ENCODE measurements at places on chromosomes 13 and 19.

DNA sequence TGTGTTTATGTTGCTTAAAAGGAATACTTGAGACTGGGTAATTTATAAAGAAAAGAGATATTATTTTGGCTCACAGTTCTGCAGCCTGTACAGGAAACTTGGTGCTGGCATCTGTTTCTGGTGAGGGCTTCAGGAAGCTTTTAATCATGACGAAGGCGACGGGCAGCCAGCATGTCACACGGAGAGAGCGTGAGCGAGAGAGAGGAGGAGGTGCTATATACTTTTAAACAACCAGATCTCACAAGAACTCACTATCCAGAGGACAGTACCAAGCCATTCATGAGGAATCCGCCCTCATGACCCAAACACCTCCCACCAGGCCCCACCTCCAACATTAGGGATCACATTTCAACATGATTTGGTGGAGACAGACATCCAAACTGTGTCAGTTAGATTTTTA, 163.4 kb upstream of the TSC22D1 start:
- DNase-seq: no peak

DNA sequence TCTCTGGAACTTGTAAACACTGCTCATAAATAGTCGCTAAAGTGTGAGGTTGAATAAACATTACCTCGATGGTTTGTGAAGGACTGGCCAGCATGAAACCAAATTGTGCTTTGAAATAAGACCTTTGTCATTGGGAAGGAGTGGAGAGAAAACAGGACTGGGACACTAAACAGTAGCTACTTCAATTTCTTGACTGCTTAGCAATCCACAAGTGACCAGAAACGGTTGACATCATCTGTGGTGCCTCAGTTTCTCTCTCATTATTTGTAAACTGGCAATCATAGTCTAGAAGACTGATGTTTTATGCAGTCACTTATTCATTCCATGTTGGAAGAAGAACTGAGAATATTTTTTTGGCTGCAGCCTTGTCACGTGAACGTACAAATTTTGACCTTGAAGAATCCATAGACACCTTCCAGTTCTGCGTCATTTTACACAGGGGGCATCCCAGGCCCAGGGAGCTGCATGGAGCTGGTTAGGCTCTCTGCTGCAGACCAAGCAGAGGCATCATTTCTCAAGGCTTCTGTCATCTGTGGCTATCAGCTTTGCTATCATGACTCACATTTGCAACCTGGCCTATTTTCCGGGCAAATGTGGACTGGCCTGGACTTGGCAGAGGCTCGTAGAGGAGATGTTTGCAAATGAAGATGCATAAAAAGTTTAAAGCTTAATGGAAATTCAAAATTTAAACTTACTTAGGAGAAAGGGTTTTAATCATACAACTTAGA, 391.8 kb downstream of the FGF9 start:
- DNase-seq: no peak

DNA sequence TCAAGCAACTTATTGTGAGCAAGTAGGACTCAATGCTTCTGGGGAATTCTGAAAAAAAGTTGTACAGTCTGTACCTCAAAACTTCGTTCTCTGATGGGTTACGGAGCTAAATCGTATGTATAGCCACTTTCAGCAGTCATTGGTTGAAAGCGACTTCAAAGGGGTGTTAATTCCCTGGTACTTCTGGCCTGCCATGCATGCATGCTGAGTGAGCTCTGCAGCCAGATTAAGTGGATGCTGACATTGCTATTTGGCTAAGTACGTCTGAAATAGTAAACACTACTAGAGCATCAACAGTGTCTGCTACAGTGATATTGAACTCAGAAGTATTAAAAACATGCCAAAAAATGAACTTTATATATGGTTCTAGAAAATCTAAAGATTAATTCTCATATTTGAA, 1183.1 kb upstream of the PCDH20 start:
- DNase-seq: peak; percentile 1

DNA sequence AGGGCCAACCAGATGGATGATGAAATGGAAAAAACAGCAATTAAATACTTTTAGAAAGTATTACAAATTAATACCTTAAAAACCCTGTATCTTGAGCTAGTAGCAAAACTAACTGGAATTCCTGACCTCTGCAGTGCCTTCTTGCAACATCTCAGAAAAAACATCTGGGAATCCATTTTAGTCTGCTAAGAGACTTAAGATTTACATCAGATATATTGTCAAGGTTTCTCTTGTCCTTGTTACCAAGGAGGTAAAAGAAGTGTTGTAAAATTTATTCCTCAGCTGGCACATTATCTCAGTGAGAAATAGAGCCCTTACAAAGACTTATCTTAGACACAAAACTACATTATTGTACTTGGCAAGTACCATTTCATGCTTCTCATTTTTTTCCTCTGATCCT, 18.5 kb downstream of the KCNRG start:
- no peak for DNase-seq

DNA sequence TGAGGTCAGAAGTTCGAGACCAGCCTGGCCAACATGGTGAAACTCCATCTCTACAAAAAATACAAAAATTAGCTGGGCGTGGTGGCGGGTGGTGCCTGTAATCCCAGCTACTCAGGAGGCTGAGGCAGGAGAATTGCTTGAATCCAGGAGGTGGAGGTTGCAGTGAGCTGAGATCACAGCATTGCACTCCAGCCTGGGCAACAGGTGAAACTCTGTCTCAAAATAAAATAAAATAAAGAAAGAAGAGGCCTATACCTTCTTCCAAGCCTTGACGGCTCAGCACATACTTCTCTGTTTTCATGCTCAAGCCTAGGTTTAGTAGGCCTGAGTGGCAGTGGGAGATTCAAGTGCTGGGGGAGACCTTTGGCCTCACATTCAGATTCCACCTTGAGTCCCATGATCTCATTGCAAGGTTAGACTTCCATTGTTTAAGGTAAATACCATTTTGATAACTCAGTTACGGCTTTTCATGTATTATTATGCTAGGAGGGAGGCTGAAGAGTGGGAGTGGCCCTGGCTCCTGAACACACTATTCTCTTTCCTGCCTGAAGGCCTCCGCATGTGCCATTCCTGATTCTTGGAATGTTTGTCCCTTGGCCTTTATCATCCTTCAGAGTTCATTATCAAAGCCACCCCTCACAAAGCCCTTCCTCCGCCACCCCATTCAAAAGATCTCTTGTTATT, 1.6 kb upstream of the SPINT2 start:
- DNase-seq: no peak

DNA sequence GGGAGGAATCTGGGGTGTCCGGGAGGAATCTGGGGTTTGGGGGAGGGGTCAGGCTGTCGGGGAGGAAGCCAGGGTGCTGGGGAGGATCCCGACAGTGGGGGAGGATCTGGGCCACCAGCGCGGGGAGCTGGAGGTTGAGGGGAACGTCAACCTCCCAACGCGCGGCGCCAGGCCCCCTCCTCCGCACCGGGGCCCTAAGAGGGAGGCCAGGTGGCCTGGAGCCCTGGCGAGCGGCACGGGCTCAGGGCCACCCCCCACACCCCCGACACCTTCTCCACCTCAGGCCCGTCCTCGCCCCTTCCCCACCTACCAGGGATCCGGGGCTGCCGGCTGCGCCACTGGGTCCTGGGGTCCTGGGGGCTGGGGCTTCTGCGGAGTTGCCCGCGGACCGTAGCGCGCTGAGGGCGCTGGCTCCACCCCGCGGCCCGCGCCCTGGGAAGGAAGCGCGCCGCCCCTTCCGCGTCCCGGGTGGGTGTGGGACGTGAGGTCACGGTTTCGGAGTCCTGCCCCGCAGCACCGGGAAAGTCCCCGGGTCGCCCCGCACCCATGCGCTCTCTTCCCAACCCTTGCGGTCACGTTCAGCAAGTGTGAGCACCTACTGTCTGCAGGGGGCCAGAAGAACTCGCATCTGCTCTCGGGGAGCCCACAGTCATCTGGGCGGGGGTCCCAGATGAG, at the start of gene TICAM1:
Gene TICAM1 (minus strand): TSS at position 409 of the 675 bp plus-strand sequence. CDS start 13,335 bp downstream, outside the sequence.
- DNase-seq: no peak

DNA sequence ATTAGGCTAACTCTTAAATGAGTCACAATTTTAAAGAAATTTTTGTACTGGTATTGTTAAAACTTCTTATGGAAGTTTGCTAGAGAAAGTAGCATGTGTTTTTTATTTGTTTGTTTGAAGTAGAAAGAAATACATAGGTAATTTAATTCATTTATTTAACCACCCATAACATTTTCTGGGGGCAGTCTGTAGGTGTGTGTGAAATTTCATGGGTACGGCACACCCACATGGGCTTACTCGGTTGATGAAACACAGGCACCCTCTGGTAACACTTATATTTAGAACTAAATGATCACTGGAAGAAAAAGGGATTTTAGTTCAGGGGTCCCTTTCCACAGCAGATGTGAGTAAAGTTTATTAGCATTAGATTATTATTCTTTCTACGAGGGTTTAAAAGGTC, 88.1 kb downstream of the DGKH start:
- DNase-seq: no peak

DNA sequence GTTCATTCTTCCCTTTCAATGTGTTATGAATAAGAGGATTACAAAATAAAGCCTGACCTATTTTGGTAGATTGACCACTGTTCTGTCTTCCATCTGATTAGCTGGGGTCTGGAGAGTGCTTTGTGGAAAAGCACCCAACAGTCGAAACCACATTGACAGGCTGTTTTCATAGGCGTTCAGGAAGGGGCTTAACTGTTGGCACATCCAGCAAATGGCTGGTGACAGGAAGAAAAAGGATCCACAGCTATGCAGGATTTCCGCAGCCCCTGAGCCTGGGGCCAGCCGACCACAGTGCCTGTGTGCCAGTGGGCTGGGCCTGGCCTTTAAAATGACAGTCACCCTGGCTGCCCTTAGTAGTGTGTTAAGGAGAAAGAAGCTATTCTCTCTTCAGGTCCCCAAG, 113.3 kb downstream of the SIPA1L3 start:
- DNase-seq: no peak

DNA sequence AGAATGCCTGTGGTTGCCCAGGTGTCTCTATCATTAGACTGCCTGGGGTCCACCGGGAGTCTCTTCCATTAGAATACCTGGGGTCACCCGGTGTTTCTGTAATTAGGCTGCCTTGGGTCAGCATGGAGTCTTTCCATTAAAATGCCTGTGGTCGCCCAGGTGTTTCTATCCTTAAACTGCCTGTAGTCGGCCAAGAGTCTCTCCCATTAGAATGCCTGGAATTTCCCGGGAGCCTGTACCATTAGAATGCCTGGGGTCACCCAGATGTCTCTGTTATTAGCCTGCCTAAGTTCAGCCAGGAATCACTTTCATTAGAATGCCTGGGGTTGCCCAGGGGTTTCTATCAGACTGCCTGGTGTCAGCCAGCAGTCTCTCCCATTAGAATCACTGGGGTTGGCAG, 1492.8 kb downstream of the UQCRFS1 start:
- no peak for DNase-seq

DNA sequence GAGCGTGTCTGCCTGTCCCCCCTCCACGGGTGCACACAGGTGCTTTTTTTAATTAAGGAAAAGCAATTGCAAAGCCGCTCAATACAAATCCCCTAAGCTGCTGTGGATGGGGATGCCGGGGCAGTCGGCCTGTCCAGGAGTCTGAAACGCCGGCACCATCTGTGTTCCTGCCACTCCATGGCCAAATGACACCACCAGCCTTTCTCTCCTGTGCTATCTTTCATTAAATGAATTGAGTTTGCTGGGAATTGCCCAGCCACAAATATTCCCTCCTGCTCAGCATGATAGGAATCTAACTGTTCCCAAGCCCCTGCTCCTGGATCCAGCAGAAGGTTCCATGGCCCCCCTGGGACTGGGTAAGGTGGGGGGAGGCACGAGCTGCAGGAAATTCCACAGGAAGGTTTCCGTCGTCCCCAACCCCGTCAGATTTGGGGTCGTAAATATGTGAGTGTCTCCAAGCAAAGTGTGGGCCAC, 139.2 kb downstream of the KDM4B start:
- no peak for DNase-seq

DNA sequence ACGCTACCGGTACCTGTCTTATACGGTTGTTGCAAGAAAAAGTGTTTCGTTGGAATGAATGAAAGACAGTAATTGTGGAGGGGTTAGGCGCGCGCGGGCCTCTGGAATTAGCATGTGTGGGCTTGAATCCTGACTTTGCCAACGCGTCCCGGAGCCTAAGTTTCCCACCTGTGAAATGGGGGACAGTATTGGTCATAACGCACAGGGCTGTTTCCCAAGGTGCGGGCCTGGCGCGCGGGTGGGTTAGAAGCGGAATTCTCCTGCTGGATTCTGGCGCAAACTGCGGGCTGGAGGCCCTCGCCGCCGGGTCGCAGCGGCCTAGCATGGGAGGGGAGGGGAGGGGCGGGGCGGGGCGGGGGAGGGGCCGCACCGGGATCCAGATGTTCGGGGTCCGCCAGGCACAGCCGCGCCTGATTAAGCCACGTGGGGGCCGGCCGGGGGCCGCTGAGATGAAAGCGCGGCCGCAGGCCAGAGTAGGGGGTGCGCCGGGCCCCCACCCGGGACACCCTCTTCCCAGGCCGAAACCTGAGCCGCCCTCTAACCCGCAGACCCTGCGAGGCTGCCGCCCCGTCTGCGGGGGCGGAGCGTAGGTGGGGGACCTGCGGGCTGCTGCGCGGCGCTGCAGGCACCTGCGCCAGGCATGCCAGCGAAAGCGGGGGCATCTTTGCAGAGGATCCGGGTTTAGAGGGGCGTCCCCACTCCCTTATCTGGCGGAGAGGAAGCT, 1.2 kb upstream of the TMEM59L start:
- no peak for DNase-seq

DNA sequence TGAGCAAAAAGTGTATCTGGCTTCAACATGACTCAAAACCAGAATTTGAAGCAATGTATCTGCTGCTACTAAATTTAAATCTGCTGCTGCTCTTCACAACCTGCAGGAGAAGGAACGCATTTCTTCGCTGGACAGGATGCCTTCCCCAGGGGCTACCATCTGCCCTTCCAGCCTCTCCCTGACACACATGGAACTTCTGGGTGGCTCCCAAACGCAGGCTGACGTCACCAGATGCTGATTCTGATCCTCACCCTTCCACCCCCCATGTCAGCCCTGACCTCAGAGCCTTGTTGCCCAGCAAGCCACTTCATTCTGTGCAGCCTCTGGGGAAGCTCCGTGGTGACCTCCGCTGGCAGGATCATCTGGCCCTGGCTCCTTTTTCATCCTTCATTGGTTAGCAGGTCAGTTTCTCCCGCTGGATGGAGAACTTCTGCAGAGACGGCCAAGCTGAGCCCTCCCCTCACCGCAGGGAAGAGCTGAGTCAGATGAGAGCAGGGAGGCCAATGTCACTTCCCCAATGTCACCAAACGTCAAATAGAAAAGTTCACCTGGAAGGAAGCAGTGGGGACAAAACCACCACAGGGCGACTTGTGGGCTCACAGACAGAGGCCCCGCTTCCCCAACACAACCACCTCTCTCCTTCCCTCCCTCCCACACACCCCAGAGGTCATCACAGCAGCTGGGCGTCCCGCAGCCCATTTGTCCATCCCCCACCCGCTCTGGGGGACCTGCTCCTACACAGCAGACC, 14.0 kb upstream of the RAB20 start:
- peak; percentile 59 for DNase-seq

DNA sequence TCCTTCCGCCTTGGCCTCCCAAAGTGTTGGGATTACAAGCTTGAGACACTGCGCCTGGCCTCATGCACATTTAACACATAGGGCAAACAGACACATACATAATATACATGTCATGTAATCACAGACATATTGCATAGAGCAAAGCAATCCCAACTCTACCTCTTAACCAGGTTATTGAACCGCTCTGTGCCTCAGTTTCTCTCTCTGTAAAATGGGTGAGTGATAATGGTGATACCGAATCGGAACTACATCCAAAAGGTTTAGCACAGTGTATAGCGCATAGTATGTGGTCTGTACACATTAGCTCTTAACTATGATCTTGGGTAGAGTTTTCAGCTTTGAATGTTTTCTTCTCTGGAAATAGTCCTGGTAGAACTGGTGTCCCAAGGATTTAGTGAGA, 4.8 kb downstream of the CAPNS1 start:
- no peak for DNase-seq

GRCh38 chr19:30672926-30673325, 300.7 kb downstream of the ZNF536 start:
- DNase-seq: no peak

Data from NCI-H510A (cell line).